ENCODE measurements at places on chromosomes 7 and 10.

DNA sequence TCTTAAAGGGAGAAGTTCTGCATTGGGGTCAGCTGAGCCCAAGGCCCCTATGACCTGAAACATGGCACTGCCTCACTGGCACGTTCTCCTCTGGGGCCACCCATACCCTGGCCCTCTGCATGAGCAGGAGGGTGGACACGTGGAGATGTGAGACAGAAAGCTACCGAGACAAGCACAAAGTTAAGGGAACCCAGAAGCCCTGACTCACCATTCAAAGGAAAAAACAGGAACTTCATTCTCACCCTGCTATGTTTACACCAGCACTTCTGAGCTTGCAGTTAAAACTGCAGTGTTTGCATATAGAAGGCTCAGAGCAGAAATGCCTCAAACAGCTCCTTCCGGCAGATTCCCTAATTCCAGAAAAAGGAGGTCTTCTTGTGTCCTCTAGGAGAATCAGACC is 41.7 kb downstream of the DENND11 start:
- no peak for DNase-seq

- DNase-seq, result no peak
These were observed 41.0 kb upstream of the OIT3 start for GRCh38 chr10:72852508-72852907.

GRCh38 chr7:128672927-128673517 is 930 bp downstream of the GARIN1A start:
- no peak for DNase-seq

GRCh38 chr7:76077435-76077834 is 29.5 kb downstream of the MDH2 start:
- no peak for DNase-seq

GRCh38 chr10:59748834-59749233 is 4.4 kb downstream of the MRLN start:
- no peak for DNase-seq

- DNase-seq, result no peak
These were observed 158.6 kb downstream of the INHBA start for GRCh38 chr7:41544241-41544640.

DNA sequence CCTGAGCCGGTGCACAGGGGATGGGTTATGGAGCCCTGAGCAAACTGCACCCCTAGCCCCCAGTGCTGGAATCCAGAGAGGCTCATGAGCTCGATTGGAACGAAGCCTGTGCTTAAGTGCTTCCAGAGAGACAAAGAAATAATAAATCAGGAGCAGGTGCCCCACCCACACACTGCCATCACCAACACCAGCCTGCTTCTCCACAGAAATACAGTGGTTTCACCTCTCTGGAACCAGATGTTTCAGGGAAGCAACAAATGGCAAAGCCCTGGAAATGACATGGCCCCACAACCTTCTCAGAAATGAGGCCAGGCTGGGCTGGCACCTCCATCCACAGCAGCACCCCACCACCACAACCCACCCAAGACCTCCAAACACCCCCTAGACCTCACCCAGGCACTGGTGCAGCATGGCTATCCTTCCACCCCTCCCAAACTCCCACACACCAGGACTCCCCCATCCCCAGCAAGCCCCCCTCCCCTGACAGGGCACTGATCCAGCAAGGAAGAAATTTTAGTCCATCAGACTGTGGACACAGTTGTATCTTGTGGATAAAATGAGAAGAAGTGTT is 4.1 kb upstream of the SLC18A3 start:
- no peak for DNase-seq

DNA sequence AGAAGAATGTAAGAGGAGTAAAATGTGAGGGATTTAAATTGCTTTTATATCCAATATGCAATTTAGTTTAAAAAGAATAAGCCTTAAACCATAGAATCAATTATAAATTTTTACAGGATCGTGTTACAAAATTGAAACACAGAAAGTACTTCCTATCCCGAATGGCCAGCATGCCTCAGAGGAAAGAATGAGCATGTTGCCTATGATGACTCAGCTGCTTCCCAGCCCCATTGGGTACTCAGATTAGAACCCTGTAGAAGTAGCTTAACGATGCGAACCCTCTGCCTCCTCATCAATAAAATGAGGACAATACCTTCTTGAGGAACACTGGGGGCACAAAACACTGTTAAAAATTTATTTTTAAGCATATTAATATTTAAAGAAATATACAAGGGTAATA is 113.4 kb upstream of the CDK1 start:
- DNase-seq, result no peak

GRCh38 chr10:103653581-103654037 is 160.1 kb downstream of the NEURL1 start:
- no peak for DNase-seq

- DNase-seq, result no peak
These were observed 16.5 kb upstream of the TRIM8 start for GRCh38 chr10:102627736-102628293.

DNA sequence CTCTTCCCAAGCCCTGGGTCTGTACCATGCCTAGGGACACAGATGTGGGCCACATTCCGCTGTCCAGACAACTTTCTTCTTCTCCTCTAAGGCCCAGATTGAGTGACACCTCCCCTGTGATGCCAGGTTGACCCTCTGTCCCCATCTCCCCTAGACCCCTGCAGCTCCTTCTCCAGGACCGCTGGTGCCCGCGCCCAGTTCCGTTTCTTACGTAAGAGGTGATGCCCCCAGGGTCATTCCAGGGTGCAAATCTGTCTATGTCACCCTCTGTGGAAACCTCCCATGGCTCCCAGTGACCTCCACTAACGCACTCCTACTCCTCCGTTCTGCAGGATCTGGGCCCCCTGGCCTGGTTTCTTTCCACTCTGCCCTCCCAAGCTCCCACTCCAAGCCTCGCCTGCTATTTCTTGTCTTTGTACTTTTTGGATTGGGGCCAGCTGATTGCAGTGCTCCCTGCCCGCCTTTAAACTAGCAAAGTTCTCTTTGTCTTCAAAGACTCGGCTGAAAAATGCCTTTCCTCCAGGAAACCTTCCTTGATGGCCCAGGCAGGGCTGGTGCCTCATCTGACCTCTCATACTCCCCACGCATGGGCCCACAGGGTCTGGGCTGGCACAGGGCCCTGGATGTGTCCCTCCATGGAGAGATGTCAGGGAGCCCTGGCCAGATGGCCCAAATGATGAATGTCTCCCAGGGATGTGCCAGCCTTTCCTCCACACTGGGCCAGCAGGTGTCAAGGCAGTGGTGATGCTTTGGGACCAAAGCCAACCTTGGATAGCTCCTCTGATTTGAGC is 21.3 kb upstream of the ELN start:
- no peak for DNase-seq

GRCh38 chr10:33295851-33296250 is 38.6 kb downstream of the NRP1 start:
- DNase-seq, result no peak

GRCh38 chr7:105567821-105568220 is 13.5 kb downstream of the EFCAB10 start:
- DNase-seq, result no peak

GRCh38 chr10:10492420-10492819 is 525.3 kb upstream of the CELF2 start:
- no peak for DNase-seq

DNA sequence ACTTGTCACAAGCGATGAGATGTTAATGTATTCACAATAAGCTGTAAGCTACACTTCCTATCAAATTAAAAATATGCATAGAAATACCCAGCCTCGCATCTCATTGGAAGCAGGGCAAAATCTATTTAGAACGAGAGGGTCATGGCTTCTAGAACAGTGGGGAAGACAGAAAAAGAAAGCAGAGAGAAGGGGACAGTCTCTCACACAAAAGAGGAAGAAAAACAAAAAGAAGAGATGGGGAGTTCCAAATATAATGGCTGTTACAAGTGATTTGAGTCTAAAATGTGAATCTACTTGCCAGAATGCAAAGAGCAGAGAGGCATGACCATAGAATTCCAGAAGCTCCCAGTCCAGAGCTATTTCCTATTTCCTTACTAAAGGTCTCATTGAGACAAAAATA is 13.8 kb downstream of the LRRN3 start:
- DNase-seq, result no peak

DNA sequence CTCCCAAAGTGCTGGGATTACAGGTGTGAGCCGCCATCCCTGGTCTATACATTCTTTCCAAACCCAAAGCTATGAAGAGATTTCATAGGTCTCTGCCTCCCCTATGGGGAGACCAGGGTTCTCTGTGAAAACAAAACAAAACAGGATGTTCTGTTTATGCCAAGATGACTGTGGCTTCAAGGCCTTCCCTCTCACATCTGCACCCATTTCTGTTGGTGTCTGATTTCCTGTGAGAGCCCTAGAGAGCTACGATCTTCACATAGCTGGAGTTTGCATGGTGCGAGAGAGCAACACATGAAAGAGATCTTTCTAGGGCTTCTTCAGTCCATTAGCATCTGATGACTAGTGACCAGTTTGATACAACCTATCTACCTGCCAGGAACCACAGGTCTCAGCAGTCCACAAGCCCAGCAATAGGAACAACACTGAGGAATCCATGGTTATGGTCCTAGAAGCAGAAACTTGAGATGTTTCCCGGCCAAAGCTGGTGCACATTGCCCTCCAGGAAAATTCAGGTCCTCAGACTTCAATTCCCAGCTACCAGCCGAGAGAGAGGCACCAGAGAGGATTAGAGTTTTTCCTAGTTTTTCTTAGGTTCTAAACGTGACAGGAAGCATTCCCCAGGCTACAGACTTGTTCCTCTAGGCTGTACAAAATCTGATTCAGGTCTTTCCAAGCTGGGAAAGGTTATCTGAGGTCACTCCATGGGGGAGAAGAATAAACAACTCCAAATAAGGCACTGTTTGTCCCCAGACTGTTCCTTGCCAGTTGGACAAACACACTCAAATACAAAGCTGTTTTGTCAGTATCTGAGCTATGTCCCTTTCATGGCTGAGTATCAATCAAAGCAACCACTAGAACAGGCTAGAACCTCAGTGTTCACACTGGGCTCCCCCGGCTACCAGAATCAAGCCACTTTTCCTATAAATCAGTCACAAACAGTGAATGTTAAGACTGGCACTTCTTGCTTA is 259.7 kb downstream of the CALN1 start:
- DNase-seq, result no peak

- DNase-seq, result no peak
These were observed 835.0 kb downstream of the GATA3 start for GRCh38 chr10:8889538-8889937.

GRCh38 chr7:37604078-37604477 is 79.5 kb upstream of the GPR141 start:
- DNase-seq, result no peak

GRCh38 chr7:29354340-29354739 is 159.8 kb downstream of the CHN2 start:
- DNase-seq, result no peak

- no peak for DNase-seq
These were observed 62.7 kb upstream of the DDC start for GRCh38 chr7:50627824-50628361.

DNA sequence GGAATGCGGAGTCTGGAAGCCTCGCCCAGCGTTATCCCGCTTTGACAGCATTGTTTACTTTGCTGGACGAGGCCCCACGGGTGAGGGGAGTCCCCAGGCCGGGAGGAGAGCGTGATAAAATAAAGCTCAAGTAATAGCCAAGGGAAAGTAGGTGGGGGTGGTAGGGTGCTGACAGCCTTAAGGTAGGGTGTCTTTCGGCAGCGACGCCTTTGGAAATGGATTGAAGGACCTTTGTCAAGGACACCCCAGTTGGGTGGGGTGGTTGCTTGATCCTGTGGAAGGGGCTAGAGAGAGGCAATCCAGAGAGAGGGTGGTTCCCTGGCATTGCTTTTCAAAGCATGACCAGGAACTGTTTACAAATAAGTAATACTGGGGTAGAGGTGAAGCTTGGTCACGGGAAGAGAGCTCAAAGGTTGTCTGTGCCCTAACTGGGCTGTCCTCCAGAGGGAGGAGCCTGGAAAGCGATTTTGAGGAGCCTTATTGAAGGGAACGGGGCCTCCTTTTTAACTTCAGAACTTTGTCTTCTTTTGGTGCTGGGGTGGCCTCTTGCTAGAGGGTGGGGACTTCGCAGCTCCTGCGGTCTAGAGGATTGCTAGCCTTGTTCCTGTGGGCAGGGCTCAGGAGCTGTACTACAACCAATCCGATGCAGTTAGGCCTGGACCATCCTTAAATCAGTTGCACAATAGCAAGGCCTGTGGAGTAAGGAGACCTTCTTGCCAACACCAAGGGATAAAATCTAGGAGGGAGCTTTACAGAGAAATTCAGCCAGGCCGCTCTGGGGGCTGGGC is 1.3 kb downstream of the EIF4EBP2 start:
- peak; percentile 40 for DNase-seq

DNA sequence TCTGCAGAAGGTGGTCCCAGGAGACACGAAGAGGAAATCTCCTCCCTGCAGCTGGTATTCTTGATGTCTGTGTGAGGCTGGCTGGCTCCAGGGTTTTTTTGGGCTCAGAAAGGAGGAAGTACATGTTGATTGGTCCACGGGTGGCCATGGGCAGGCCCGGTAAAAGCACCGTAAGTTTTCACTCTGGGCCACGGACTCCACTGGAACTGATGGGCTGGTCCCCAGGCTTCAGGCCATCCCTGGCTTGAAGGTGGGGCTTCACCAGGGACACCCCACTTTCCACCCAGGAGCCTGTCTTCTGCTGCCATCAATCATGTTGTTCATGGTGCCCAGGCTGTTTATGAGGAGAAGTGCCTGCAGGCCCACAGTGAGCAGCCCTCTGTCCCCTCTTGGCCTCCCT is 736.8 kb downstream of the PCDH15 start:
- no peak for DNase-seq

DNA sequence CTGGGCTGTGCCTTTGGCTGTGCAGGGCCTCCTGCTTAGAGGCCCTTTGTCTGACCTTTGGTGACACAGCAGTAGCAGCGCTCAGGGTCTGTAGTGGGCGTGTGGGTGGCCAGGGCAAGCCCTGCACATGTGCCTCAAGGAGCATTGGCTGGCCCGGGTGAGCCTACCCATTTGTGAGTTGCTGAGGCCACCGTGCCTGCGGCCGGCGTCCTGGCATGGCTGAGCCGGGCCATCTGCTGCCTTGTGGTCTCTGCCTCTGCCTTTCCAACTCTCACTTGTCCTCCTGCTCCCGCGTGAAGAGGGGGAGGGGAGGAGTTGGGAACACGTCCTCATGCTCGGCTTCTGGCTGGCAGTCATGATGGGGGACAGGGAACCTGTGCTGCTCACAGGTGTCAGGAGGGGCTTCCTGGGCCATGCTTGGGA is 9.2 kb upstream of the ORAI2 start:
- DNase-seq, result no peak

DNA sequence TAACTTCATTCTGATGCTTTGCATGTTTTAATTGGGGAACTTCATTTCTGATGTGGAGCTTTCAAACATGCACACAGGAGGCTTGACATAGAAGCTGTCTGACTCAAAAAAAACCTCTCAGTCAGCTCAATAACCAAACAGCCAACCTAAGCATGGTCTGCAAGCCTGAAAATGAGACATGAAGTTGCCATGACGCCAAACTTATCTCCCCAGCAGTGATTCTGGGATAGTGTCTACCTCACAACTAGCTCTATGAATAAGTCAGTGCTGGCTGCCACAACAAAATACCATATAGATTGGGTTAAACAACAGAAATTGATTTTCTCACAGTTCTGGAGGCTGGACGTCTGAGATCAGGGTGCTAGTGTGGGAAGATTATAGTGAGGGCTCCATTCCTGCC is 244.2 kb downstream of the CCDC3 start:
- DNase-seq, result no peak
